RCC 7860 (cell line): ENCODE measurements at places on chromosomes 7 and 10.

- no peak for DNase-seq
Measured at GRCh38 chr7:14720785-14721184, 181.8 kb downstream of the DGKB start.

GRCh38 chr10:110034596-110034995 lies 26.8 kb downstream of the ADD3 start:
- no peak for DNase-seq

GRCh38 chr7:17239683-17240521 lies 58.5 kb upstream of the AHR start:
- DNase-seq, result peak; percentile 73

DNA sequence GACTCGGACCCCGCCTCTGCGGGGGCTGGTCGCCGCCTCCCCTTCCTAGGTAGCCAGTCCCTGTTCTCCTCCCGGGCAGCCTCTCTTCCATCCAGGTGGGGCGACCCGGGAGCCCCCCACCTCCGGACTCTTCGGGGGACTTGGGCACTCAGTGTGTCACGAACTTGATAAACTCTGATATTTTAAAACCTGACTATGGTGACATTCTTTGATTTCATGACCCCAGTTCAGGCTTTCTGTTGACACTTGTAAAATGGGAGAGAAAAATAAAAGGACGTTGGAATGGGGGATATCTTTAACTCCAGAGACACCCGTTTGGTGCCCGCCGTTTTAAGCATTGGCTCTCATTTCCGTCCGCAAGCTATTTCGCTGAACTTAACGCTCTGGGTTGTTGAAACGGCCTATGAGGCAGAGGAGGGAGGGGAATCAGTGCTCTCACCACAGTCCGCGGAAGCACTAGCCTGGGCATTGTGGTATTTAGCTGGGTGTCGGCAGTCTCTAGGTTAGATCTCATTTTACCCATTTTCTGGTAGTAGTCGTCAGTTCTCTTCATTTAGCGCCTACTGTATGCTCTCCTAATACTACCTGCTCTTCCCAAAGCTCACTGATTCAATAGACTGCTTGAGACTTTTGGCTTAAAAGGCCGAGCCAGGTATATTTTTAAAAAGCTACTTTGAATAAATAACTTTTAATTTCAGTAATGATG lies 738 bp downstream of the VPS26A start:
- DNase-seq, result peak; percentile 73

DNA sequence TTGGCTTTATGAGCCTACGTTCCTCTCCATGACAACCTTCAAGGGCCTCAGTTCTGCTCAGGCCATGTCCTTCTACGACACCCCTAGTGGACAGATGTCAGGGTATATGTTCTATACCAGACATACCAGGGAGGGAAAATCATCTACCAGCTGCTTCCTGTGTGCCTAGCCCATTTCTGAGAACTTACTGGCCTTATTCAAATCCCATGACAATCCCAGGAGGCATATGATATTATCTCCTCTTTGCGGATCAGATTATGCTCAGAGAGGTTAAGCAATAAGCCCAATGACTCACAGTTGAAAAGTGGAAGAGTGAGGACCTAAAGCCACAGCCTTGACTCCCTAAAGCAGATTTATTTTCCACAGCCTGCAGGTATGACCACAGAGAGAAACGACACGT lies 139.3 kb downstream of the GLI3 start:
- DNase-seq, result peak; percentile 23

DNA sequence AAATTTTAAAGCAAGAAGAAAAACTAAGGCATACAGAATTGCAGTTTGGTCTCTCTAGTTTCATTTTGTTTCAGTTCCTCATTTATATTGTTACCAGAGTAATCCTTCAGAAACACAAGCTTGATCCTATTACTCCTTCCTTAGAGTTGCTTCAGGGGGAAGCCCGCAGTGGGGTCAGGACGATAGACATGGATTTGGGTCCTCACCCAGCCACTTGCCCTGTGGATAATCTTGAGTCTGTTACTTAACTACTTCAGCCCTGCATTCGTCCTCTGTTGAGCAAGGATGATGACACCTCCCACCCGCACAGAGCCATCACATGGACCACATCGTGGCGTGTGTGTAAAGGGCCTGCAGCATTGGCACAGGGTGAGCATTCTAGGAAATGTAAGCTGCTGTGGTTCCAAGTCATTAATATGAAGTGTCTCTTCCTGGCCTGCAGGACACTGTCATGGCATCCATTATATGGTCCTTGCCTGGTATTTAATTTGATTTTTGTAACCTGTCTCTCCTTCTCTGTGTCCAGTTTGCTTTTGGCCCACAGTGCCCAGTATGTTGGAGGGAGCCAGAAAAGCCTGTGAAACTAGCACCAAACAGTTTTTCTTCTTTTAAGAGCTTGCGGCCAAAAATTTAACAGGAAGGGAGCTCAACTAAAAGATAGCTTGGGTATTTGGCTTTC lies 111.2 kb downstream of the EEPD1 start:
- DNase-seq, result no peak

DNA sequence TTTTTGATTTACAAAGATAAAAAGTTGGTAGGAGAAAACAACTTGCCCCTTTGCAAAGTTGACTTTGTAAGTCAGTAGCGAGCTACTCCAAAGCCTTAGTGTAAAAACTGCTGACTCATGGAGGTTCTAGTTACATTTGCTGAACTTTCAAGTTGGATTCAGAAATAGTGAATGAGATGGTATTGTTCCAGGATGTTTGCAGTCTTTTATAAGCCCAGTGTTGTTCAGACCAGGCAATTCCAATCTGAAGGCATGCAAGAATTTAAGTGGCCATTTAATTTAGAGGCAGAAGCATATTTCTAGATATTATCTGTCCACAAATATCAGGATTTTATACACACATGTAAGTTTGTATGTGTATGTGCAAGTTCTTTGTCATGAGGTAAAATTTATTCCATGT lies 21.6 kb downstream of the TES start:
- DNase-seq, result peak; percentile 43

GRCh38 chr7:14252458-14252857 lies 263.0 kb upstream of the ETV1 start:
- no peak for DNase-seq

DNA sequence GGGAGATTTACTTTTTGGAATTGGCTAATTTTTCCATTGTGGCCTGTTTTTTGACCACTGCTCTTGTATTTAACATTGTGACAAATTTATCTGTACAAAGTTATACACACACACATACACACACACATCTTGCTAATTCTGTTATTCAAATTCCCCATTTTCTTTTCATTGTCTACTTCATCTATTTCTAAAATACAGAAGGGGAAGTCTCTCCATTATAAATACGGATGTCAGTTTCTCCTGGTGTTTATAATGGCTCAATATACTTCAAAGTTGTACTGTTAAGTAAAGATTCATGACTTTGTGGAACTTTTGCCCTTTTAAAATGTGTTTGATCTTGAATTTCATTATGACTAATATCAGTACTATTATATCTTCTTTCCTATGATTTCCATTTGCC lies 81.0 kb downstream of the CNOT4 start:
- DNase-seq, result no peak

DNA sequence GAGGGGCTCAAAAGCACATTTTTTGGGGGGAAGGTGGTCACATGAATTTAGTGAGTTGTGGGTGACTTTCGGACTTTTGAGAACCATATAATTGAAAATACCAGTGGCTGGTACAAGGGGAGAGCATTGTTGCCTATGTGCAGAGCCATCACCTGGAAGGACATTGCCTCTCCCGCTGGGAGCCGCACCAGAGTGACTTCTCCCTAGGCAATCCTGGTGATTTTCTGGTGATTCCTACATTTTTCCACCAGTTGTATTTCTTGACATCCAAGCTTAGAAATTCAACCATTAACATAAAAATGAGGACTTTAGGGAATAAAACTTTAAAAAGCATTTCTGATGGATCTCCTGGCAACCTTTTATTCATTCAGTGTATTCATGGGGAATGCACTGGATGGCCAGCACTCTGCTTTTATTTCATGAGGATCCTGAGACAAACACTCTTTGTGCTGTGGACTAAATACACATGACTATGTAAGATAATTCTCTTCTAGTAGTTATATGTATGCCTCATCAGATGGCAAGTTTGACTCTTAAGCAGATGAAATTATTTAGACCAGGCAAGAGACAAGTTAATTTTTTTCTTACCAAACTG lies 41.8 kb upstream of the MKI67 start:
- DNase-seq, result no peak

- no peak for DNase-seq
Measured at GRCh38 chr7:124643311-124643811, 122.2 kb downstream of the GPR37 start.

DNA sequence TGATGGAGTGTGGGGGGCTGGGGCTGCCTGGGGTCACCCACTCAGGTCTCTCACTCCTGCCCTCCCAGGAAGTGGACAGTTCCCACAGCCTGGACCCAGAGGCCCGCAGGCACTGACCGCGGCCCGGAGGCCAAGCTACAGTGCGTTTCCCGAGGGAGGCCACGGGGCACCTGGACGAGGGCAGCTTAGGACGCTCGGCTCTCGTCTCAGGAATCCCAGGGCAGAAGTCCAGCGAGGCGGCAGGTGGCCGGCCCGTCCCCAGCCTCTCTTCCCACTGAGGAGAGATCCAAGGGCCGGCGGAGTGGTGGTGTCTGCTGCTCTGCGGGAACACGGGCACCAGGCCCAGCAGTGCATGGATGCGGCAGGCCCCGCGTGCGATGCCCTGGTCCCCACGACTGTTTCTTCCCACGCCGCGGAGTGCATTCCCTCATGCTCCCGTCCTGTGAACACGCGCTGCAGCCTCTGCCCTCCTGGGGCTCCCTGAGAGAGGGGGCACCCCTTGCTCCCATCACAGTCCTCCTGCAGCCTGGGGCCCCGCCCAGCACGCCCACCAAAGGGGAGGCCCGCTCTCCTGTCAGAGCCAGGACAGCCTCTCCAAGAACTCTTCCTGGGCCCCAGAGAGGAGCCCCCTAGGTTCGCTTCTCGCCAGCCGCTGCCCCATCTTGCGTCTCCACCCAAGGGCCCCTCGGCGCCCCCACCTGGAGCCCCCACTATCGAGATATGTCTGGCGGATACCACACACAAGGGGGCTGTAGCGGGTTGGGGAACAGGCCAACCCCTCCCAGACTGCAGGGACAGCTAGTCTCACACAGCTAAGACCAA lies 24.3 kb upstream of the GPR146 start:
- no peak for DNase-seq

- DNase-seq, result peak; percentile 94
Measured at GRCh38 chr10:86440874-86441843, 74.6 kb upstream of the GRID1 start.

DNA sequence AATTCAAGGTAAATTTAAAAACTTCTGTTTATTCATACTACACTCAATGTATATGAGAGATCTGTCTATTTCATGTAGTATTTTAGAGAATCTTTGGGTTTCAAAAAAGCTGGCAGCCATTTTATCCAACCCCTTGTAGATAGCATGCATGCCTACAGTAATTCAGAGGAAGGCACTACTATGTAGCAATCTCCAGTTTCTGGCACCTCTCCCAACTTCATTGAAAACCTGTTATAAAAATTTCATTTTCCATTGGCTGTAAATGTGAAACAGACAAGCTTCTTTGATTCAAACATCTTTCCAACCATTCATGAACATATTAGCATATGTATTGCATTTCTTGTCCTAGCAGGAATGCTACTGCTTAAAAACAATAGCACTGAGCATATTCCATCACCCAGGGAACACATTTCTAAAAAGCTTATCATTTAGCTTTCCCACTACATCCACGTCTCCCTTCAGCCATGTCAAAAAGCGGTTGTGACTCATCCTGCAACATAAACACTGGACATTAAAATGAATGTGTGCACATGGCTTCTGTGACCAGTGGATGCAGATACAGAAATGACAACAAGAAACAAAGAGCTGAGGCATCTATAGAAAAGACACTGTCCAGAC lies 330.4 kb upstream of the AOAH start:
- no peak for DNase-seq

DNA sequence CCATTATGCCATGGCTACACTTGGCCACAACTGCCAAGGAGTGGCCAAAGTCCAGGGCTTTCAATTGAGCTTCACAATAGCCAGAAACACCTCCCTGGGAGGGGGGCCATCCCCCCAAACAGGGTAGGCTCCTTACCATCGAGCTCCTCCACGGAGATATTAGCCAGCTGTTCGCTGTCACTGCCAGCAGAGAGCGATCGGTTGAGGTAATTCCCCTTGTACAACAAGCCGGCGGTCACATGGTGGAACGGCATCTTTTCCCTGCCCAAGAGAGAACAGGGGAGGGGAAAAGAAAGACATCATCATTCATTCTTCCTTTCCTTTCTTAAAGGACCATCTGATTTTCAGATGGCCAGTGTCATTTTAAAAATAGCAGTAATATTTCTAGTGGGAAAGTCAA lies 133.6 kb downstream of the CALN1 start:
- DNase-seq, result no peak

- DNase-seq, result no peak
Measured at GRCh38 chr7:5696346-5697110, 84.9 kb downstream of the RNF216 start.

- DNase-seq, result no peak
Measured at GRCh38 chr7:130297628-130298543, 4.9 kb downstream of the CPA4 start.

GRCh38 chr10:102106998-102107397 lies 13.2 kb downstream of the LDB1 start:
- no peak for DNase-seq

- DNase-seq, result peak; percentile 70
Measured at GRCh38 chr10:86224354-86225102, 142.1 kb downstream of the GRID1 start.

DNA sequence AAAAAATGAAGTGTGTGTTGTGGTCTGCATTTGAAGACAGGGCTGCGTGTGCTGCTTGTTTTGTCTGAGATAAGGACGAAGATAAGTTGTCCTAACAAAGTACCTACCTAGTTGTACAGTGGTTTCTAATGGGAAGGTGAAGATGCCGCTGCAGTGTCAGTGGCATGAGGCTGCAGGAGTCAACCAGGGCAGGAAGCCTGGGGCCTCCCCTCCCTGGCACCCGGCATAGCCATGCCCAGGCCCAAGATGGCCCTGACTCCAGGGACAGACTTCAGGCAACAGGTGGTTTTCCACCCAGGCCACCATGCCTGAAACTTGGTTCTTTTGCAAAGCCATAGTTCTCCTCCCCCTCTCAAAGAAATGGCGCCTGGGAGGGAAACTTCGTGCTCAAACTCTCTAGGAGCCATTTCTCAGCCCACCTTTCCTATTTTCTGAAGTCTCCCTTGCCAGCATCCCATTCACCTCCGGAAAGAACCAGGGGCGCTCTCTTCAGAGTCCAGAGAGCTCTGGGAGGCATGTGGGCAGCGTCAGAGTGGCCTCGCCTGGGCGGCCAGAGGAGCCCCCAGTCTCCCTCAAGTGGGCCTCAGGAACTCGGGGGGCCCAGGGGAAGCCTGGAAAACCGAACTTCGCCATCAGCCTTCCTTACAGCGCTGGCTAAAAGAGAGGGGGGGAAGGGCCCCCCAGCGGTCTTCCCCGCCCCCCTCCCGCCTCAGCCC lies 2.1 kb upstream of the KAT6B start:
- DNase-seq, result no peak

DNA sequence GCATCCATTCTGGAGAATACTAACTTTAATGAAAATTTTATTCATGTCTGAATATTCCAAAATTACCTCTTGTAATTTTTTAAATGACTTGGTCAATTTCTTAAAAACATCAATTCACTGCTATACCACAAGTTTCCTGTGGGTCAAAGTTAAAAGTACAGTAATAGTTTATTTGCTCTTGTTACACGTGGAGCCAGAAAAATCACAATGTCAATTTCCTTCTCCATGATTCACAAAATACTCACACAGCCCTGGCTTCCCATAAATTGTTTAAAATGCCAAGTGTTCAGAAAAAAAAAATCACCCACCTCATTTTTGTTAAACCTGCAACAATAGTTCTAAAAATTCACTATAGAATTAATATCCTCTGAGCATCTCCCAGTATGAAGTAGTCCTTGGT lies 139.5 kb upstream of the GRM3 start:
- no peak for DNase-seq

- DNase-seq, result no peak
Measured at GRCh38 chr10:93071674-93072224, 1.9 kb upstream of the CYP26A1 start.
